ENCODE measurements at places on chromosomes 7 and 10. TPM values are rescaled to one million over a fixed set of nuclear protein-coding genes. Genes with fewer than 3 reads are reported as not detected.

GRCh38 chr10:118153287-118153686 lies 106.5 kb upstream of the RAB11FIP2 start:
- no peak for DNase-seq

Gene MSANTD7
- polyA plus RNA-seq, result 5.7 TPM

- DNase-seq, result no peak
Observed at GRCh38 chr7:101077303-101078086, 7.8 kb upstream of the TRIM56 start.

Gene GDF2
- not detected for polyA plus RNA-seq

DNA sequence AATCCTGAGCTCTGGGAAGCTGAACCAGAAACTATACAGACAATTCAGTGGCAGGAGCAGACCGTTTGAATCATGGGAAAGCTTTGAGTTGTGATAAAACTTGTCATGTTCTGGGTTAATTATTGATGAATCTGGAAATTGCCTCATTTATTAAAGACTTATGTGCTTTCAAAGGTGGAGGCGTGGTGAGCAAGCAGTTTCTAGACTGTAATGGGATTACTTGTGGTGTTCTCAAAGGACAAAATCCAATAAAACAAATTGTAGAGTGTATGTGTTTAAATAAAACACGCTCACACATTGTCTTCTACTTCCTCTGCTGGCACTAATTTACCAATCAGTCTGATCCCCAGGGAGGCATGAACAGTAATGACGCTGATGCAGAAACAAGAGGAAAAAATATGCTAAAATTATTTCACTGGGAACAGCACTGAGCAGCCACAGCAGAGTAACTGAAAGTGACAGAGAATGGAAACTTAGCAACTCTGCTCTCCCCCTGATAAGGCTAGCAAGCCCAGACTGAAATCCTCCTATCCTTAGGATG lies 25.1 kb downstream of the PARD3 start:
- DNase-seq, result no peak

Gene CYP2W1
- polyA plus RNA-seq, result not detected

GRCh38 chr10:132310701-132311337 lies 3.1 kb upstream of the STK32C start:
- DNase-seq, result no peak

GRCh38 chr7:20624666-20625385 lies 9.4 kb downstream of the ABCB5 start:
- no peak for DNase-seq

Gene HTR5A
- polyA plus RNA-seq, result not detected

DNA sequence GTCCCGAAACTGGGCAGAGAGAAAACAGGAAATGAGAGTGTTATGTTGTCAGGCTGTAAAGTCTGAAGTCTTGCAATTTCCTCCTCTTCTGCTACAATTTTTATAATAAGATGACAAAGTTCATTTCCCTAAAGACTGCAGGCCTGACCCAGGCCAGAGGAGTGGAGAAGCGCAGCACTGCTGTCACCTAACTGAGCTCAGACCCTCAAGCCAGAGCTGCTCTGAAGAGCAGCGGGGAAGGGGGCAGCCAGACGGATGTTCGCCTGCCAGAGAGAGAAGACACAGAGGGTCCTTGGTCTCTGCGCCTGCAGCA lies 12.6 kb upstream of the AOAH start:
- no peak for DNase-seq

DNA sequence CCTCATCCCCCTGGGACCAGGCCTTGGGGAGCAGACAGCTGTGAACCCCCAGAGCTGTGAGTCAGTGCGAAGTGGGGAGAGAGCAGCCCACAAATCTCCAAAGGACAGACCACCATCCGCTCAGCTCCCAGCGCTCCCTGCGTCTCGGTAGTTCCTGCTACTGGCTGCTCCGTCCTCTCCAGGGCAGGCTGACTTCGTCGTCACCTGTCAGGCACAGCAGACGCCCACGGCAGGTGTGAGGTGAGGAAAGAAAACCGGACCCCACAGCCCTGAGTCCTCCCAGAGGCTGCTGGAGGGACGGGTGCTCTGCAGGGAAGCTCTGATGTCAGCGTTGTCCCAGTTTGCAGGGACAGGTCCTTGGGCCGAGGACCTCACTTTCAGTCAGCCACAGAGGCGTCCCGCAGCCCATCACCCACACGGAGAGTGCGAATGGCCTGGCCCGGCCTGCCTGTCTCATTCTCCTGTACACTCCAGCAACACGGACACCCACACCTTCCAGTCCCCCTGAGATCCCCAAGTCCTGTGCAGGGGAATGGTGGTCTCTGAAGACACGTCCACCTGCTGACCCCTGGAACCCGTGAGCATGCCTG lies 95.2 kb downstream of the DNAJB6 start:
- DNase-seq, result no peak

GRCh38 chr7:43105521-43106120 lies 6.8 kb upstream of the HECW1 start:
- no peak for DNase-seq

- DNase-seq, result no peak
Observed at GRCh38 chr7:155490697-155491628, 33.0 kb downstream of the EN2 start.

Gene COMTD1
- 2.3 TPM for polyA plus RNA-seq

DNA sequence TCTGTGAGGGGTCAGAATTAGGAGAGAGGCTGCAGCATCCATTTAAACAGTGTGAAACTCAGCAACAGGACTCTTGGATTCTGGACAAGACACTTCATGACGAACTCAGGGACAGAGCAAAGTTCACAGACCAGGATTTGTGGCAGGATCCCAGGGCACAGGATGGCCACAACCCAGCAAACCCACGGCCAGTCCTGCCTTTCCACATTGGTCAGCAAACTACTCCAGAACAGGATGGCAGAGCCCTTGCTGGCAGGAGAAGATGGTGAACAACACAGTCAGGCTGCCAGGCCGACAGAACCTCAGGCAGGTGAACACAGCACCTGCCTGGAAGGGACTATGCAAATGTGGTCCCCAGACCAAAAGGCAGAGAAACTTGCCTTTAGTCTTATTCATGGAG lies 34.4 kb downstream of the VSTM4 start:
- no peak for DNase-seq

DNA sequence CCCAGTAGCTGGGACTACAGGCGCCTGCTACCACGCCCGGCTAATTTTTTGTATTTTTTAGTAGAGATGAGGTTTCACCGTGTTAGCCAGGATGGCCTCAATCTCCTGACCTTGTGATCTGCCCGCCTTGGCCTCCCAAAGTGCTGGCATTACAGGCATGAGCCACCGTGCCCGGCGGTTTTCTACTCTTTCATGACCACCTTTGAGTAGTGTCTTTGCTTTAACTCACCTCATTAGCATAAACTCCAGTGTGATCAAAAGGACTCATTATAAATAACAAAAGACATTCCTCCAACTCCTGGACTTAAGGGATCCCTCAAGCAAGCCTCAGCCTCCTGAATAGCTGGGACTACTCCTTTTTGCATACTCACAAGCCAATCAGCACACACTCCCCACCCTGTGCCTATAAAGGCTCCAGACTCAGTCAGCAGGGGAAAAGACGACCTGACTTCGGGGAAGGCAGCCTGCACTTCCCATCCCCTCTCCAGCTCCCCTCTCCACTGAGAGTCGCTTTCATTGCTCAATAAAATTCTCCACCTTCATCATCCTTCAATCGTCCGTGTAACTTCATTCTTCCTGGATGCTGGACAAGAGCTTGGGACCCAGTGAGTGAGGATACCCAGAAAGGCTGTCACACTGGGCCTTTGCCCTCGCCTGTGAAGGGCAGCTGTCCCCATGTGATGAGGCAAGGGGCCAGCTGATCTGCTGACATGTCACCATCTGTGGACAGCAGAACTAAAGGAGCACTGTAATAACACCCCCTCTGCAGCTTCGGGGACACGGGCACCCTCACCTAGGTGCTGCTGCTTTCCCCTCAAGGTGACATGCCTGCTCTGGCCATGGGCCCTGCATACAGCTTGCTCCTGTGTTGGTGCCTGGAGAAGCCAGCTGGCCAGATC lies 35.0 kb upstream of the EIF4H start:
- DNase-seq, result no peak
